ENCODE measurements at places on chromosomes 6 and 20.

DNA sequence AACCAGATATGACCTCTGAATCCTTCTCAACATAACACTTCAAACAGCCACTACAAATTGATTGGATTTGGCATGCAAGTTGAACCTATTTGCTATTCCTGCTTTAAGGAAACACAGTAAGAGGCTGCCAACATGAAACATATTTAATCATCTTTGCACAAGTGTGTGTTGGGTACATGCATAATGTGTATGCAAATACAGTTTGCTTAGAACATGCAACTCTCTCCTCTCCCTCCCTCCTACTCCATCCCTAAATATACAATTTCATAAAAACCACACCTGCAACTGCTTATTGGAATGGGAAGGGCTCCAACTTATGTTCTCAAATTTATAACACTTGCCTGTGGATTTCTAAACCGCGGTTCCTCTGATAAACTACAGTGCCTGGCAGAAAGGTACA lies 71.5 kb downstream of the CD83 start:
- no peak for DNase-seq

DNA sequence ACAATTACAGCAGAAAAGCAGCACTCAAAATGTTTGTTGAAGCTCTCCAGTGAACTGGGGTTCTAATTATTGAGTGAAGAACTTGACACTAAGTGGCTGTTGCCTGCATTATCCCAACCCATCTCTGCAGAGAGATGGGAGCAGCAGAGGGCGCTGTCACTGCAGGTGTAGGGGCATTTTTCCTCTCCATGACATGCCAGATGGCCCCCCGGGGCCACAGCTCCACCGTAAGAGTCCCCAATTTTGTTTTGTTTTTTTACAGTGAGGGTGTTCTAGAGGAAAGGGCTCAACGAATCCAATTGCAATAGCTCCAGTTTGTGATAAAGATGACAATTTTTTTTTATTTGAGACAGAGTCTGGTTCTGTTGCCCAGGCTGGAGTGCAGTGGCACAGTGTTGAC lies 1.9 kb upstream of the FUCA2 start:
- peak; percentile 51 for DNase-seq

DNA sequence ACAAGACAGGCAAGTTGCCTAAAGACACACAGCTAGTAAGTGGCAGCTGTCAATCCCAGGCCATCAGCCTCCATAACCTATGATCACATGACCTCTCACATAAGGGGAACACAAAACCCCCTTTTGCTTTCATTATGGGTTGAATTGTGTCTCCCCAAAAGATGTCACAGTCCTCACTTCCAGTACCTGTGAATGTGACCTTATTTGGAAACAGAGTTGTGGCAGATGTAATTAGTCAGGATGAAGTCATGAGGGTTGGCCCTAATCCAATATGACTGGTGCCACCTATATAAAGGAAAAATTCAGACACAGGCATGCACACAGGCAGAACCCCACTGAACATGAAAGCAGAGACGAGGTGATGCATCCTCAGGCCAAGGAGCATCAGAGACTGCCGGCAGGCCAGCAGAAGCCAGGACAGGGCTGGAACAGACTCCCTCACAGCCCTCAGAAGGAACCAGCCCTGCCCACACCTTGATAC lies 33.6 kb downstream of the GFOD1 start:
- DNase-seq, result peak; percentile 48

DNA sequence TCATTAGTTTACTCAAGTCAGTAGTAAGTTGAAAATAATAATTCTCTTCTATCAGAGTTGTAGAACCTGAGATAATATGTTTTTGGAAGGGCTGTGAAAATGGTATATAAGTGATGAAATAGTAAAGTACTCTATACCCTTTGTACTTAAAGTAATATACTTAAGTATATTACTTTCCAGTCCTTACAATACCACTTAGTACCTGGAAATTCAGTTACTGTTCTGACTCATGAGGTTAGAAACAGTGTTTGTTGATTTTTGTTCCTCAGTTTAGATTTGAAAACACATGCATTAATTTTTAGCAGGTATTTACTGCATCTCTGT lies 10.1 kb downstream of the TULP4 start:
- no peak for DNase-seq

DNA sequence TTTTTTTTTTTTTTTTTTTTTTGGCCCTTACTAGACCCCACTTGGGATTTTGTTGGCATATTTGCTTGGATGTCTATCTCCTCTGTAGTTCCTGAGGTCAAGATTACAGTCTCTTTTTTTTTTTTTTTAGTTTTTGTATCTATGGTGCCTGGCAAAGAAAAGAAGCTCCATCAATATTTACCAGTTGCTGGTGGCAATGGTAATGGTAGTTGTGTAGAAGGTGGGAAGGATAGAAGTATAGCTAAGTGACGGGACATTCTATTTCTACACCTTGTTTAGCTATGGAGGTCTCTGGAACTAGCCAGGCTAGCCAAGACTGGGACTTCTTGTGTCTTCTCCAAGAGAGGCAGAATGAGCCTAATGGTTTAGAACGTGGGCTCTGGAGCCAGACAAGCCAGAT lies 42.2 kb upstream of the TNFAIP3 start:
- no peak for DNase-seq

DNA sequence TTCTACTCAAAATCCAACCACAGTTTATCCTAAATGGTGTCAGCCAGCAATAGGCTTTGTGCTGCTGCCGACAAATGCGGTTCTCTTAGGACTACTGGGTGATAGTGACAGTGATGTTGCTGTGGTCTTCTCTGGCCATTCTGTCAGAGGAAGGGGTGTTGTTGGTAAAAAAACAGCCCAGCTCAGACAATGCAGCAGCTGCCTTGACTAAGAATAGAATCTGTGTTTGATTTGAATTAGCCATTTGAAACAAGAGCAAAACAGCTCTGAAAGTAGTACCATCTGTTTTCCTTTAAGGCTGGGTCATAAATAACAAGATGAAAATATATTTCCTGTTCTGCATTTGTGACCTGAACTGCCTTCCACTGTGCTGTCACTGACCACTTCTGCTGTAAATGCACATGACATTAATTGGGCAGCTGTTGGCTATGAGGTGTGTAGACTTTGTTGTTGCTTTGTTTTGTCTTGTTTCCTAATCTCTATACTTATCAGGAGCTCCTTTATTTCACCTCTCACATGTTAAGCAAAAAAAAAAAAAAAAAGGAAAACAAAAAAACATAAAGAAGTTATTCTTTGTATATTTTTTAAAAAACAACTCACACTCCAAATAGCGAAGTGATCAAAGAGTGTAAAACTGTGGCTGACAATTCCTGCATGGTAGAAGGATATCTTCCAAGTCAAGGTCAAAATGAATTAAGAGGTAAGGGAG lies 497.8 kb upstream of the ARID1B start:
- DNase-seq, result peak; percentile 75

DNA sequence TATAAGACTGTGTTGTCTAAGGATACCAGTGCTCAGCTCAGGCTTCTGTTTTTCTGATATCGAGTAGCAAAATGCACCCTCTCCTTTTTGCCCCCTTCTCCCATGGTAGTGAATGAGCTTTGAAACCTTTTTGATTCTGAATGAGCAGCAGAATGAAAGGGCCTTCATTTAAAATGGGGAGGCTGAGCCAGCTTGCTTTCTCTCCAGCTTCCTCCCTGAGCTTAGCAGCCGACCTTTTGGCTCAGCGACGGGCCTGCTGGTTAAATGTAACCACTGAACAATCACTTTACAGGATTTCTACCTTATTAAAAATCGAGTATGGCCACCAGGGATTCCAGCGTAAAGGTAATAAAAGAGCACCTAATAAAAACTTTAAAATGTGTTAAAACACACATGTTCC lies 133.7 kb upstream of the SPACA1 start:
- DNase-seq, result no peak

GRCh38 chr20:25061103-25061799 lies 3.3 kb upstream of the ACSS1 start:
- no peak for DNase-seq

DNA sequence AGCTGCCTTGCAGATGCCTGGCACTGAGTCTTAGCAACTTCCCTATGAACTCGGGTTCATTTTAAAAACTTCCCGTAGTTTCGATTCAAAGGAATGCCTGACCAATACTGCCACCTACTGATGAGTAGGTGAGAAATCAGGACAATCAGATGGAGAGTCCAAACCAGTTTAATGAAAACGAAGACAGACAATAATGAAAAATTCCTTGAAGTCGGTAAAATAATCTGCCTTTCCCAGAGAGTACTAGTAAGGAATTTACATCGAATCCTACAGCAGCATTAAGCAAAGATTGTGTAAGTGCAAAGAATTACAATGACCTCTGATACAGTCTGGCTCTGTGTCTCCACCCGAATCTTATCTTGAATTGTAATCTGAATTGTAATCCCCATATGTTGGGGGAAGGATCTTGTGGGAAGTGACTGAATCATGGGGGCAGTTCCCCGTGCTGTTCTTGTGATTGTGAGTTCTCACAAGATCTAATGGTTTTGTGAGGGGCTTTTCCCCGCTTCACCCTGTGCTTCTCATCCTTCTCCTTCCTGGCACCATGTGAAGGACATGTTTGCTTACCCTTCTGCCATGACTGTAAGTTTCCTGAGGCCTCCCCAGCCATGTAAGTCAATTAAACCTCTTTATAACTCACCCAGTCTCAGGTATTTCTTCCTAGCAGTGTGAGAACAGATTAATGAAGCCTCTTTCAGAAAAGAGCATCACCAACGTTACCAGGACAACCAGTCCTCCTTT lies 134.4 kb downstream of the ARHGAP18 start:
- no peak for DNase-seq

DNA sequence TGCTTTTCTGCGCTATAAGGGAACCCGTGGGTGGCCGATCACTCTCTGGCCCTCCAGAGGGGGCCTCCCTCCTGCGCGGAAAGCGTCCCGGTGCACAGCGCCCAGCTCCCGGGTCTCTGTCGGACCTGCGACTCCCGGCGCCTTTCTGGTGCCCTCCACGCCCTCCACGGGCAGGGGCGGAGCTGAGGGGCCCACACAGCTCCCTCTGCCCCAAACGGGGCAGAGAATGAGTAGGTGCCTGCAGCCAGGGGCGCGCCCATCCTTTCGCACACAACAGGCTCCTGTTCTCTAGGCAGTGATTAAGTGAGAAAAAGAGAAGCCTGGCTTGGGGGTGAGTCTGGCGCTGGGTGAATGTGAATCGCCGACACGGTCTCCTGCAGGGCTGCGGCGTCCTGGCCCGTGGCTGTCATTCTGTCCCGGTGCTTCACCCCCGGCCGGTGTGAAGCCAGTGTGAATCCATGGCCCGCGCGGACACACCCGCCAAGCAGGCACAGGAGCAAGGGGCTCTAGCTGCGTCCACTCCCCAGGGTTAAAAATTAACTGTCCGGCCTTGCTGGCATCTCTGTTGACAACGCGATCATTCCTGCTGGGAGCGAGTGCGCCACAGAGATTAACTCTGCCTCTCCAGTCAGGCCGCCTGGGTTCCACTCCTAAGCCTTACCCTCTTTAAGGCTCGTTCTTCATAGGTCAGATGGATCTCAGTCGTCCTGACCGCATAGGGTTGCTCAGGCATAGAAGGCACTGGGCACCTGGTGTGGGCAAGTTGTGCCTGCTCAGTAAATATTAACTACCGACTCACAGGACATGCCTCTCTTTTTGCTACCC lies 88.8 kb downstream of the PCSK2 start:
- no peak for DNase-seq

DNA sequence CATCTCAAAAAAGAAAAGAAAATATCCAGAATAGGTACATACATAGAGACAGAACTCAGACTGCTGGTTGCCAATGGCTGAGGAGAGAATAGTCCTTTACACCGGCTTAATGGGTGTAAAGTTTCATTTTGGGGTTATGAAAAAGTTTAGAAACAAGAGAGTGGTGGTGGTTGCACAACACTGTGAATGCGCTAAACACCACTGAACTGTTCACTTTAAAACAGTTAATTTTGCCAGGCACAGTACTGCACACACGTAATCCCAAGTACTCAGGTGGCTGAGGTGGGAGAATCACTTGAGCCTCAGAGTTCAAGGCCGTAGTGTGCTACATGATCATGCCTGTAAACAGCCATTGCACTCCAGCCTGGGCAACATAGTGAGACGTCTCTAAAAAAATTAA lies 7.6 kb downstream of the ILRUN start:
- no peak for DNase-seq

DNA sequence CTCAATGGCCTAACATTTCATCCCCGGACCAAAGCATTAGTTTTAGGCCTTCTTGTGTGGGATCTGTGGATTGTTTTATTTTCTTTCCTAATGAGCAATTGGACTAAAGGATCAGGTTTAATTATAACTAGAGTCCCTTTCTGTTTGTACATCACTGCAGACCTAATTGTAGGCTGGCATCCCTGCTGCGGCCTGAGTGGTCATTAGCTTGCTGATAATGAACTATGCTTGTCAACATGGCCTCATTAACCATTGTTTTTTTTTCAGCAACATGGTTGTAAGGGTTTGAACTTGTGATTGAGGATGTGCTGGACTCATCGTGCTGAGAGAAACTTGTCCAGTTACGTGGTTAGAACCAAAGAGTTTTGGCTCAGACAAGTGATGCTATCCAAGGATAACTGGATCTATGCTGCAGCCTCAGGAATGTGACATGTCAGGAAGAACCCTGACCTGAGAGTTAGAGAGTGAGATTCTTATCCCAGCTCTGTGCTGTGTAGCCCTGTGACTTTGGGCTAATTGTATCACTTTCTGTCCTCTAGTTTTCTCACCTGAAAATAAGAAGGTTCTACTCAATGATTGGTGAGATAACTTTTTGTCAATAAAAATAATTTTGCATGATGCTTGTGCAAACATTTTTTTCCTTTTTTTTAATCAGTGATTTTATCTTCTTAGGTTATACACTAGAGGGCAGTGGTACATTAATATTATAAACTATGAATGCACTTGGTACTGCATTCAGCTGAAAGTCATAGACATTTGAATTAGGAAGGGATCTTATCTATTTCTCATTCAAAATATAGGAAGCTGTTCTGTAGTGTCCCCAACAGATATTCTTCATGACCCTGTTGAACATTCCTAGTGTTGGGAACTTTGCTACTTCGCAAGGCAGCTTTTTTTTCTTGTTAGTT lies 140.9 kb downstream of the RNF144B start:
- DNase-seq, result no peak

DNA sequence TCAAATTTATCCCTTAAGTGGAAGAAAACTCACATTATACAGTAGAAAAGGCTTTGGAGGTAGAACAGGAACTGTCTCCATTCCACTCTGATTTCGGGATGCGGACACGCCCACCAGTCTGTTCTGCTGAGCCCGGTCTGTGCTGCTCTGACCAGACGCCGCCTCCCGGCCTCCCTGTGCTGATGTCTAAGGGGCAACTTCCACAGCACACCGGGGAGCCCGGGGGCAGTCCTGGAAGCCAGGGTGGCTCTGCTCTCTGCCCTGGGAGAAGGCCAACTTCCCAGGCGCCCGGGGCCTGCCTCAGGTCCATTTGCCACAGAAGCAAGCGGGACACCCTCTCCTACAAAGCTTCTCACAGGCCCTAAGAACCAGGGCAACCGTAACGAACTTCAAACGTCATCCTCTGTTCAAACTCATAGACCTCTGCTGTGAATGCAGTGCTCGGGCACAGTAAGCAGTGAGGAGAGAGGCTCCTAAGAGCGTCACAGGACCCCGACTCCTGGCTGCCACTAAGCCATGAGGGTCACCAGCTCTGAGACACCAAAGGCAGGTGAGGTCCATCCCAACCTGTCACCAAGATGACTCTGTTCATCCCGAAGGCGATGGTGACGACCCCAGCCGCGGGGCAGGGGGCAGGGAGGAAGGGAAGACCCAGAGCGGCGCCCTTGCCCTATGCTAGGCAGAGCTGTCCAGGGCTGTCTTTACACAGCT lies 5.6 kb downstream of the TAF4 start:
- DNase-seq, result no peak
